ENCODE measurements at places on chromosomes 12 and 14. TPM values are rescaled to one million over a fixed set of nuclear protein-coding genes. Genes with fewer than 3 reads are reported as not detected.

The GLT8D2 gene
- 10.7 TPM for polyA plus RNA-seq

The ARHGAP9 gene
- polyA plus RNA-seq: 2.8 TPM

The TMPRSS12 gene
- 0.03 TPM for polyA plus RNA-seq

The FSCB gene
- not detected for polyA plus RNA-seq

The PLEK2 gene
- 2.2 TPM for polyA plus RNA-seq

The SERPINA10 gene
- polyA plus RNA-seq: 0.15 TPM

The CCDC184 gene
- 0.78 TPM for polyA plus RNA-seq

The NUP107 gene
- 70.2 TPM for polyA plus RNA-seq

The GARIN6 gene
- 0.12 TPM for polyA plus RNA-seq

The ANKRD33 gene
- polyA plus RNA-seq: 0.73 TPM

The SNRPF gene
- 101 TPM for polyA plus RNA-seq

The SLC38A4 gene
- 28.3 TPM for polyA plus RNA-seq

The KRT79 gene
- polyA plus RNA-seq: not detected

The RGS6 gene
- polyA plus RNA-seq: 0.93 TPM

The ANO4 gene
- 1.7 TPM for polyA plus RNA-seq

The RNASE4 gene
- polyA plus RNA-seq: 1.3 TPM

The SPRYD4 gene
- polyA plus RNA-seq: 3.8 TPM

The SERPINA3 gene
- not detected for polyA plus RNA-seq

The KRT78 gene
- not detected for polyA plus RNA-seq

The E2F7 gene
- 6.1 TPM for polyA plus RNA-seq

The SYNE3 gene
- 2.0 TPM for polyA plus RNA-seq

The ST8SIA1 gene
- 5.2 TPM for polyA plus RNA-seq

The SERPINA5 gene
- 9.2 TPM for polyA plus RNA-seq

The SH2B3 gene
- polyA plus RNA-seq: 17.9 TPM

The SPSB2 gene
- polyA plus RNA-seq: 16.8 TPM

The OAS1 gene
- 12.5 TPM for polyA plus RNA-seq

The KRT72 gene
- polyA plus RNA-seq: not detected

The SLC39A2 gene
- polyA plus RNA-seq: 1.2 TPM

The L2HGDH gene
- polyA plus RNA-seq: 8.6 TPM

The ARG2 gene
- 11.6 TPM for polyA plus RNA-seq

The HOXC5 gene
- 1.8 TPM for polyA plus RNA-seq

The RBM19 gene
- polyA plus RNA-seq: 27.8 TPM

The ASB2 gene
- polyA plus RNA-seq: 0.29 TPM

The MYO1H gene
- 3.9 TPM for polyA plus RNA-seq

The TRPV4 gene
- 19.2 TPM for polyA plus RNA-seq

The GUCY2C gene
- polyA plus RNA-seq: 0.34 TPM

The RD3L gene
- not detected for polyA plus RNA-seq

The PKP2 gene
- polyA plus RNA-seq: 21.7 TPM

The KRT6C gene
- polyA plus RNA-seq: not detected

The PLCZ1 gene
- polyA plus RNA-seq: 0.90 TPM

The HOXC9 gene
- polyA plus RNA-seq: 25.7 TPM

The SLC4A8 gene
- 5.2 TPM for polyA plus RNA-seq

The DCN gene
- 532 TPM for polyA plus RNA-seq
